ENCODE measurements at places on chromosomes 16 and 17.

DNA sequence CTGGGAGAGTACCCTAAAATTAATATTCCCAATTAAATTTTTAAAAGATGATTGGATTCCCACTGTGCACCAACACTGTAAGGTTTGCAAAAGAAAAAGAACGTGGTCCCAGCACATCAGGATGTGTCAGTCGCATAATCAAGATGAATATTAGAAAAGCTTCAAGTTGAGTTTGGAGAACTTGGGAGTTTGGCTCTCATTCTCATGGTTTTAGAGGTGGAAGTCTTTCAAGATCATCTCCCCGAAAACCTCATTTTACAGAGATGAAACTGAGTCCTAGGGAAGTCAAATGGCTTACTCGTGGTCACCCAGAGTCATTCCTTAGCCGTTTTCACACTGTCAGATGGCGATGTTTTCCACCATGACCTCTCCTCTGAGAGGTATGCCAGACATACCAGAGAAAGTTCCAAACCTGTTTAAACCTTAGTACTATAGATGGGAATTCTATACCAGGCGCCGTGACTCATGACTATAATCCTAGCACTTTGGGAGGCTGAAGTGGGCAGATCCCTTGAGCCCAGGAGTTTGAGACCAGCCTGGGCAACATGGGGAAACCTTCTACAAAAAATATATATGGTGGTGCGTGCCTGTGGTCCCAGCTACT lies 1.2 kb downstream of the SEC14L1 start:
- DNase-seq: no peak

- no peak for DNase-seq
These were observed 773 bp downstream of the BLTP2 start for GRCh38 chr17:28643983-28644786.

GRCh38 chr16:74580833-74581232 lies 26.1 kb downstream of the GLG1 start:
- DNase-seq: no peak

DNA sequence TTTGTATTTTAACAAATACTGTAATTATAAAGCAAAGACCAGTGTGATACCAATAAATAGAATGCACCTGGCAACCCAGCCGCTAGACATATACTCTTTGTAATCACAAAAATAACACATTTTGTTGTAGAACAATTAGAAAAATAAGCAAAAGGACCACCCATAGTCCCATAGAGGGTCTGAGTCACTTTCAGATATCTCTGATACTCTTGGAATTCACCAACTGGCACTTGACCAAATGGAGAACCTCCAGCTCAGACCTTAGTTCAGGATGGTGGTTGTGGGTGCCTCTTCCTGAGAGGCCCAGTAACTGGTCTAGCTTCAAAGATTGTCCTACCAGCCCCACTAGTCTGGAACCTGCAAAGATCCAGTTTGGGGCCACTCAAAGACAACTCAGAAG lies 789 bp upstream of the TERF2 start:
- no peak for DNase-seq

GRCh38 chr16:58501242-58502131 lies 1.5 kb downstream of the NDRG4 start:
- no peak for DNase-seq

DNA sequence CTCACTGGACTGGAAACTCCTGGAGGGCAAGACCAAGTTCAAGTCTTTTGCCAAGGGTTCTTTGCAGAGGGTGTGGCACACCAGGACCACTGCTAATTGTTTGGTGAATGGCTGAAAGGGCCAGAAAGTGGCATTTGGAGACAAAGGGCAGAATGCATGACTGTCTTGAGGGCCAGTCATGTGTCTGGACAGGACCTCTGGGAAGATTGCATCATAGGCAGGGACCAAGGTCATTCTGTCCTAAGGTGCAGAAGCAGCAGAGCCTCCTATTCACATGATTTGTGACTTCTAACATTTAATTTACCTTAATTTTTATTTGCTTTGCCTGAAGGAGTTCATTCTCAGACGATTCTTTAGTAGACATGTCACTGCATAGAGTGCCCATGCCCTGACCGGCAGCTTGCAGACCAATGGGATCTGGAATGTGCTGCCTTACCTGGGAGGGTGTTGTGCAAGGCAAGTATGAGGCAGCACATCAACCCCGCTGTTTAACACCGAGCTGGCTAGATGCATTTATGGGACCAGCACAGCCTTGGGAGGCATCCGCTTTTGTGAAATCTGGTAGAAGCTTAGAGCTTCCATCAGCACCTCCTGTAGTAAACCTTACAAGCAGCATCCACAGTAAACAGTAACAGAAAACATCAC lies 62.3 kb upstream of the MAF start:
- no peak for DNase-seq

GRCh38 chr16:85078226-85078625 lies 34.0 kb downstream of the CIBAR2 start:
- DNase-seq: no peak

DNA sequence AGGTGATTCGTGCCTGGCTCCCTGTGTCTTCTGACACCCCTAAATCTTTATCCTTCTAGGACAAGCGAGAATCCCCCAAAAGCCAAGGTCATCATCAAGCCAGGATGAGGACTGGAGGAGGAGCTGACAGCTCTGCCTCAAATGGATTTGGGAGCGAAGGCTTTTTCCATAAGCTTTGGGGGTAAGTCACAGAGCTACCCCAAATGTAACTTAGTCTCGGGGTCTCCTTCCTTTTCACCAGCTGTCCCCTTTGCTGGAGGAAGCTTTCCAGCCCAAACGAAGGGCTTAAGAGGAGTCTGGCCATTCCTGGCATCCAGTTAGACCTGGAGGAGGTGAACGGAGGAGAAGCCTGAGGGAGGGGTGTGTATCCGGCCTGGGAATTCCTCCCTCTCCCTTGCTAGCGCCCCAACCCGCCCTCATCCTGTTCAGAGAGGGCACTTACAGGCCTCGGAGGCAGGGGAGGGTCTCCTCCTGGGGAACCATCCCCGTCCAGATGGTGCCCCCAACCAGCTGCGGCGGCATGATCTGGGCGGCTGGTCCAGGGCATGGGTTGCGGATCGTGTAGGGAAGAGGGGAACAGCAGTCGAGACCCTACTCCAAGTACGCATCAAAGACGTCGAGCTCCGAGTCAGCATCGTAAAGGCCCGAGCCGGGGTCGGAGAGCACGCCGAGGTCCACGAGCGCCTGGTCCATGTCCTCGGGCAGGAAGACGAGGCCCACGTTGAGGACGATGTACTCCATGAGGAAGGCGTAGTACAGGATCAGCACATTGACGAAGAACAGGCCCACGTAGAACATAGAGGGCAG lies 938 bp downstream of the DEXI start:
- no peak for DNase-seq

DNA sequence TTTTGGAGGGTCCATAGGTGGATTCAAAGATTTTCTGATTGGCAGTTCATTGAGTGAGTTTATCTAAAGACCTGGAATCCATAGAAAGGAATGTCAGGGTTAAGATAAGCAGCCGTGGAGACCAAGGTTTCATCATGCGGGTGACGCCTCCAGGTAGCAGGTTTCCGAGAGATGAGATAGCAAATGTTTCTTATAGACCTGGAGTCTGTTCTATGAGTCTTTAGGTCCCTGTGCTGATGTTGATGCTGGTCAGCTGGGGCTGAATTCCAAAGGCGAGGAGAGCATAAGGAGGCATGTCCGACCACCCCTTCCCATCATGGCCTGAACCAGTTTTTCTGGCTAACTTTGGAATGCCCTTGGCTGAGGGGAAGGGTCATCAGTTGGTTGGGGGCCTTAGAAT lies 80.2 kb downstream of the RAP1GAP2 start:
- DNase-seq: no peak

DNA sequence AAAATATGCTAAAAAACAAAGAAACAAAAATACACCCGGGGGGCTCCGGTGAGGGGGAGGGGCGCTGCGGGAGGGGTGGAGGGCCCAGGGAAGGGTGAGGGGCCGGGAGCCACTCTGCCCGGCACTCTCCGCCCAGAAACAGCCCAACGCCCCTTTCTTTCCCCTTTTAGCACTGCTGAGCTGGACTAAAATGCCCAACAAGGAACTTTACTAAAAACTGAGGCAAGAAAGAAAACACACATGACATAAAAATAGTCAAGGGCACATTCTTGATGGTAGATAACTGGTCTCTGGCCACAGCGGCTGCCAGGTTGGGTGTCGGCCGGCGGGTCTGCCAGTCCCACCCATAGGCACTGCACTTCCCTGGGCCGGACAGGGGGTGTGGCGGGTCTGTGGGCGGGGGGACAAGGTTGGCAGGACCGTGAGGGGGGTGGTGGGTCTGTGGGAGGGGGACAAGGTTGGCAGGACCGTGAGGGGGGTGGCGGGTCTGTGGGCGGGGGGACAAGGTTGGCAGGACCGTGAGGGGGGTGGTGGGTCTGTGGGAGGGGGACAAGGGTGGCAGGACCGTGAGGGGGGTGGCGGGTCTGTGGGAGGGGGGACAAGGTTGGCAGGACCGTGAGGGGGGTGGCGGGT lies 20.9 kb downstream of the METRNL start:
- DNase-seq: no peak

DNA sequence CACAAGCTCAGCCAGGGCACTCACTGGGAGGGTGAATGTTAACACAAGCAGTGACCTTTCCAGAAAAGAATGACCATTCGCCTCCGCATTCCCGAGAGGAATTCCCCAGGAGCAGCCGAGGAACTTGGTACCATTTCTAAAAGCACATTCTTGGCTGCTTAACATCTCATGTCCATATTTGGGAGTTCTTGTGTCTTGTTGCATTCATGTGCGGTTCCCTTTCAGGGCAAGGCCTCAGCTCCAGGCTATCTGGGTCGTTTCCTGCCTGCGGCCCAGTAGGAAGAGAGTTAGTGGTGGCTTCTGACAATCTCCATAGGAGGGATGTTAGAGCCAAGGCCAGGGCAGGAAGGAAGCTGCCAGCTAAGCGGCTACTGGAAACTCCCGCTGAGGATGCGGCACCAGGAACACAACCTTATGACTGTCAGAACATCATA lies 27.8 kb upstream of the MEAK7 start:
- no peak for DNase-seq

DNA sequence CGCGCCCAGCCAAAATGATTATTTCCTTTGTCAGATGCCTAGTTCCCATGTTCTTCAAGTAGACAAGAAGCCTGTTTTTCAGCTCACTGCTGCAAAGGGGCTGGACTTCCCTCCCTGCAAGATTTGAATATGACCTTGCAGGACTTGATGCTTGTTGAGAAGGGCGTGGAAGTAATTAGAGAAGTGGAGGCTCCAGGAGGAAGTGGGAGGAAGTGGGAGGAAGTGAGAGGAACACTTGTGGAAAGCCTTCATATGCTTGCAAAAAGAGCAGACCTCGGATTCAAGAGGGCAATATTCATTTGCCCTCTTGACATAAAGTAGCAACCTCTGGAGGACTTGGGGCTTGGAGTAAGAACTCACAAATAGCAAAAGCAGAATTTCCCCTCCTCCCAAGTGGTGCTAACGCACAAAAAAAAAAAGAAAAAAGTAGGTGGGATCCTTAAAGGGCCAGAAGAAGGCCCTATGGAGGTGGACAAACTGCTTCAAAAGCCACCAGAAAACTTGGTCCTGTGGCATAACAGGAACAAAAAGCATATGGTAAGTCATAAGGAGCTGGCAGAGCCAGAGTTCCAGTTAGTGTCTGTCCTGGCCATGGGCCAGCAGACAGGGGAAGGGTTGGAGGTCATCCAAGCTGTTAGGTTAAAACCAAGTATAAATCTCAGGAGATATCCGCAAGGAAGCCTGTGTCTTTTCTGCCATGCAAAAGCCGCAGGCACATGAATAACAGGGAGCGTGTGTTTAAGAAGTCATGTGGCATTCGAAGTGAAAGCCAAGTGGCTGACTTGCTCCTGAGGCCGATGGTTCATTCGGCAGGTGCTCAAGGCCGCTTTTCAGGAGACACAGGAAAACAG lies 20.6 kb upstream of the PRKAR1A start:
- no peak for DNase-seq

GRCh38 chr17:29292071-29292991 lies 1.6 kb downstream of the NUFIP2 start:
- DNase-seq: peak; percentile 22

DNA sequence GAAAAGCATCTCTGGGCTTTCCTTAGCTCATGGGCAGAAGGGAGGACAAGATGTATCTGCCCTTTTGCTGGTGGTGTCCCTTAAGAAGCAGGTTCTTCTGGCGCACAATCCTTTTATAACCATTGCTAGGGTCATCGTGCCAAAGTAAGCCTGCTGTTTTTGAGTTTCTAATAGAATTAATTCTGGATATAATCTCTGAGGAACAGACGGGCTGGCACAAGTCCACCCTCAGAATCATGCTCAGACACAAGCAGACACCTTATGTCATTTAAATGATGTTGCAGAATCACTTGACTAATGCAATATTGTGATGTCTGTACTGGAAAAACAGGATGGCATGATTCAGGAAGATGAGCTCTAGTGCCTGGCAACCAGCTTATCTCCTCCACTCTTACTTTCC lies 18.8 kb upstream of the MMD start:
- DNase-seq: no peak

- DNase-seq: no peak
These were observed 378.9 kb downstream of the WWOX start for GRCh38 chr16:78478267-78478861.

- no peak for DNase-seq
These were observed 905.0 kb upstream of the RBFOX1 start for GRCh38 chr16:6427621-6428020.

DNA sequence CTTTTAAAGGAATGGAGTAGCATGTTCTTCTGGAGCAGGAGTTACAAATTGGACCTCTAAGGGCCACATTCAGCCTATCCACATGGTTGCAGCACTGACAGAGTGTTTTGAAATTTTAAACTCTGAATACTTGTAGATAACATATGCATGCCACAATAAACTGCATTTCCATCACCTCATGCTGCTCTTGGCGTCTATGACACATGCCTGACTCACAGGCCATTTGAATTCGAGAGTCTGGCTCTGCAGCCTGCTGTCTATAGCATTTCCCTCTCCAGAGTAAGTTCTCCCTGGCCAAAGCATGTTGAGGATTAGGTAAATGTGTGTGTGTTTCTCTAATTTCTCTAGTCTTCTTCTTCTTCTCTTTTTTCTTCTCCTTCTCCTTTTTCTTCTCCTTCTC lies 28.7 kb upstream of the MYOCD start:
- no peak for DNase-seq

DNA sequence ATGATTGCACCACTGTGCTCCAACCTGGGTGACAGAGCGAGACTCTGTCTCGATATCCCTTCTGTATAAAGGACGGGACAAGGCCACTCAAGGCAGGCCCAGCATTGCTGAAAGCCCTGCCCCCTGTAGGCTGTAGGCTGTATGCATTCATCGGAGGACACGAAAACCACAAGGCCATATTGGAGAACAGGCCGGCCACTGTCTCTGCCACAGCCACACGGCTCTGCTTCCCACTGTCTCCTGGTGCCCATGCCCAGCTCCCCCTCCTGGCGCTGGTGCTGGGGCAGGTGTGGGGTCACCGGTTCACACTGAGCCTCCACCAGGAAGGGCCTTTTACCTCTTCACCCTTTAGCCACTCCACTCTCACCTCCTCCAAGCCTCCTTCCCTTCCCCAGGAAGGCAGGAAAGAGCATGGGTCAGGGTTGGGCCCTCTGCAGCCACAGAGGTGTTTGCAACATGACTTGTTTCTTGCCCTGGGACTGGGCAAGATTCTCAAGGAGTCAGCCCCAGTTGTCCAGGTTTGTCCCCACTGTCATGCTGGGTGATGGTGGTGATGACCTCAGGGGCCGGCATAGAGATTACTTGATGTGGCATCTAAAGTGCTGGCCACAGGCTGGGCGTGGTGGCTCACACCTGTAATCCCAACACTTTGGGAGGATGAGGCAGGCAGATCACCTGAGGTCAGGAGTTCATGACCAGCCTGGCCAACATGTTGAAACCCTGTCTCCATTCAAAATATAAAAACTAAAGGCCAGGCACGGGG lies 5.3 kb upstream of the NTN3 start:
- no peak for DNase-seq
